ENCODE measurements at places on chromosomes 2 and 18.
A peak's percentile ranks its signal among the peaks of the same experiment; 100 is the strongest.

DNA sequence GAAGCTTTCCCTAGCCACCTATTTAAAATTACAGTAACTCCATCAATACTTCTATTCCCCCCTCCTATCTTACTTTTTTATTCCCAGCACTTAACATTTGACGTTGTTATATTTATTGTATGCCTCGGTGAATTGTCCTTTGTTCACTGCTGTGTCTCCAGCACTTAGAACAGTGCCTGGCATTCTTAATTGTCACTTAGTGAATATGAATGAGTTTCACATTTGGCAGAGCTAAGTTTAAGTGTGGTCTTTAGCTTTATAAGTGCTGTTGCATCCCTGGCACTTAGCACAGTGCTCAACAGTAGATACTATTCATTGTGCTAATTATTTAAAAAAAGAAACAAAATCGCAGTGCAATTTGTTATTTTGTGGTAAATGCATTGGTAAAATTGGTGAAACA is 1.7 kb downstream of the RMP24 start:
- peak overlapping the region; percentile 97 for H3K4me3 ChIP-seq
- DNase-seq, result no peak
- H3K27ac ChIP-seq, result no peak overlapping the region
- peaks cover 47% of the 10 kb centered on the region for H3K36me3 ChIP-seq

GRCh38 chr2:102172745-102173144 is 14.1 kb upstream of the IL1RL2 start:
- peaks cover 7% of the 10 kb centered on the region for H3K4me1 ChIP-seq
- H3K27me3 ChIP-seq, result no peaks in the 10 kb centered on the region
- H3K4me3 ChIP-seq, result no peak overlapping the region
- no peak overlapping the region for H3K27ac ChIP-seq
- no peaks in the 10 kb centered on the region for H3K36me3 ChIP-seq

GRCh38 chr2:37378411-37378810 is 34.0 kb downstream of the QPCT start:
- H3K27ac ChIP-seq, result no peak overlapping the region
- H3K36me3 ChIP-seq, result no peaks in the 10 kb centered on the region
- no peak overlapping the region for H3K4me3 ChIP-seq
- H3K27me3 ChIP-seq, result no peaks in the 10 kb centered on the region
- DNase-seq, result no peak
- H3K4me1 ChIP-seq, result peaks cover 13% of the 10 kb centered on the region

- H3K36me3 ChIP-seq, result no peaks in the 10 kb centered on the region
- no peak overlapping the region for H3K4me3 ChIP-seq
- H3K4me1 ChIP-seq, result peaks cover 5% of the 10 kb centered on the region
- no peak overlapping the region for H3K27ac ChIP-seq
- H3K27me3 ChIP-seq, result peaks cover 4% of the 10 kb centered on the region
Observed at GRCh38 chr2:168375195-168375798, 80.8 kb upstream of the CERS6 start.

- H3K27ac ChIP-seq, result no peak overlapping the region
- H3K27me3 ChIP-seq, result no peaks in the 10 kb centered on the region
- H3K4me3 ChIP-seq, result no peak overlapping the region
Observed at GRCh38 chr2:20080839-20081415, 29.5 kb upstream of the LAPTM4A start.

DNA sequence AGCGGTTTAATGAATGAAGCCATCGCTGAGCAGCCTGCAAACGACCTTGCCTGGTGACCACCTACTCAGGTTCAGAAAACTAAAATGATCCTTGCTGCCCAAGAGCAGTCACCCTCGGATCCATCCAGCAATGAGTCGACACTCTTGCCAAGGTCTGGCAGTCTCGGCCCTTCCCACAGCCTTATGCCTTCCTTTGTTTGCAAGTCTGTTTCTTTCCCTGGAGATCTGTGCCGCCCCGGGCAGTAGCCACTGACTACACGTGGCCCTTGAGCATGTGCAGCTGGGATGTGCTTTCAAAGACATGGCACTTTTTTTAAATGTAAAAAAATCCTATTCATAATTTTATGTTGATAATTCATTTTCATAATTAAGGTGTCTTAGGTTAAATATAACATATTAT is 37.2 kb upstream of the SLC35G4 start:
- peaks cover 32% of the 10 kb centered on the region for H3K4me1 ChIP-seq
- DNase-seq, result no peak
- H3K36me3 ChIP-seq, result no peaks in the 10 kb centered on the region
- H3K4me3 ChIP-seq, result no peak overlapping the region

- peaks cover 19% of the 10 kb centered on the region for H3K36me3 ChIP-seq
- peaks cover 47% of the 10 kb centered on the region for H3K4me1 ChIP-seq
- no peak for DNase-seq
- H3K4me3 ChIP-seq, result no peak overlapping the region
- H3K27ac ChIP-seq, result peak overlapping the region; percentile 68
Observed at GRCh38 chr2:109343460-109343859, 214.5 kb downstream of the SH3RF3 start.

GRCh38 chr2:25207078-25207545 is 38.7 kb upstream of the POMC start:
- DNase-seq, result no peak
- no peak overlapping the region for H3K4me3 ChIP-seq
- peaks cover 3% of the 10 kb centered on the region for H3K27me3 ChIP-seq
- H3K36me3 ChIP-seq, result no peaks in the 10 kb centered on the region
- peaks cover 12% of the 10 kb centered on the region for H3K4me1 ChIP-seq
- H3K27ac ChIP-seq, result no peak overlapping the region

- no peak overlapping the region for H3K4me3 ChIP-seq
- H3K4me1 ChIP-seq, result peaks cover 11% of the 10 kb centered on the region
- H3K27ac ChIP-seq, result no peak overlapping the region
- H3K27me3 ChIP-seq, result peaks cover 2% of the 10 kb centered on the region
Observed at GRCh38 chr2:78811955-78812610, 213.4 kb upstream of the REG3G start.

DNA sequence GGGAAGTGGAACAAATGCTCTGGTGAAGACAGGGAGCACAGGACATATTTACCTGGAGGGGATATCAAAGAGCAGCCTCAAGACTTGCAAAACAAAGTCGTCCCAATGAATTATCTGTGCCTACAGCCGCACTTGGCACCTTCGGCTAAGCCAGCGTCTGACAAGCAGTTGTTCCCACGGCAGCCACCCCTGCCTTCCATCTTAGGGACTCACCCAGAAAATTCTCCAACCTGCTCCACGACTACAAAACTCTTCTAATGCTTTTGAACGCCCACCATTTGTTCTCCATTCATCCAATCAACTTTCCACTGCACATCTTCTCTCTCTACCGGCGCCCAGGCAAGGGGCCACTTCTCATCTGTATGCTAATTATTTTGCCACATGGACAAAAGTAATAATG is 7.0 kb downstream of the MYT1L start:
- H3K27me3 ChIP-seq, result peaks cover 66% of the 10 kb centered on the region
- no peaks in the 10 kb centered on the region for H3K36me3 ChIP-seq
- no peaks in the 10 kb centered on the region for H3K4me1 ChIP-seq
- DNase-seq, result no peak

DNA sequence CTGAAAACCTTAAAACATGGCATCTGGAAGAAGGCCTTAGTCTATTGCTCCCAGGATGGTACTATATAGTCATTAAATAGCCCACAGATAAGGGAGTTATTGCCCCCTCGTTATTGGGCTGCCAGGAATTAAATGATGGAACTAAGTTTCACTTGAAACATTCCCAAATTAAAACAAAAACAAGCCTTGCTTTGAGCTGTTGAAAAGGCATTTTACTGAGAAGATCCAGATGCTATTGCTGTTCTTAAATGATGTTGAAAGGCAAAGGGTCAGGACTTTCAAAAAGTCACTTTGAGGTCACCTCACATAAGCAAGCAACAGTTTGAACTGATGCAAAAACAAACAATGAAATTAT is 2.0 kb upstream of the AMMECR1L start:
- no peak for DNase-seq
- peaks cover 30% of the 10 kb centered on the region for H3K4me1 ChIP-seq
- no peak overlapping the region for H3K27ac ChIP-seq
- H3K4me3 ChIP-seq, result peak overlapping the region; percentile 90

DNA sequence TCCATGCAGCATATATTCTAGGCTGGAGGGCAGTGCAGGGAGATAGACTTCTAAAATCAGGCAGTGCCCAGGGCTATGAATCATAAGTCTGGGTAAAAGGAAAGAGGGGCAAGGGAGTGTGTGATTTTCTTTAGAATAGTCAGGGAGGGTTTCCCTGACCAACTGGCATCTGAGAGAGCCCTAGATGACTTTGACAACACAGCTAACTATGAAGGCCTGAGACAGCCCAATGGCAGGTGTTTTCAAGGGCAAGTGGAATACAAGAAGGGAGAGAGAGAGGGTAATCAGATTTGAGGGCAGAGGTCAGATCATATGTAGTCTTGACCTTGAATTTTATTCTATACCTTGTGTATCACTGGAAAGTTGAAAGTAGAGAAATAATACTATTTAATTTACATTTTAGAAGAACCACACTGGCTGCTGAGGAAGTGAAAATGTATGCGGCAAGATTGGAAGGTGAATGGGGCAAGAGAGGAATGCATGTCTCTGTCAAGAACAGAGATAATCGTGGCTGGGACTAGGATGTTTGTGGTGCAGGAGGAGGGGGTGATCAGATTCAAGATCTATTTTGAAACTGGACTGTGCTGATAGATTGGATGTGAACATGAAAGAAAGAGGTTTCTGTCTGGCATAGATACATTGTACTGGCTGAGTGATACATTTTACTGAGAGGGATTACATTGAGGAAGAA is 1.9 kb upstream of the ITGB6 start:
- DNase-seq, result no peak
- H3K27ac ChIP-seq, result no peak overlapping the region
- peaks cover 4% of the 10 kb centered on the region for H3K36me3 ChIP-seq
- peaks cover 20% of the 10 kb centered on the region for H3K4me1 ChIP-seq

DNA sequence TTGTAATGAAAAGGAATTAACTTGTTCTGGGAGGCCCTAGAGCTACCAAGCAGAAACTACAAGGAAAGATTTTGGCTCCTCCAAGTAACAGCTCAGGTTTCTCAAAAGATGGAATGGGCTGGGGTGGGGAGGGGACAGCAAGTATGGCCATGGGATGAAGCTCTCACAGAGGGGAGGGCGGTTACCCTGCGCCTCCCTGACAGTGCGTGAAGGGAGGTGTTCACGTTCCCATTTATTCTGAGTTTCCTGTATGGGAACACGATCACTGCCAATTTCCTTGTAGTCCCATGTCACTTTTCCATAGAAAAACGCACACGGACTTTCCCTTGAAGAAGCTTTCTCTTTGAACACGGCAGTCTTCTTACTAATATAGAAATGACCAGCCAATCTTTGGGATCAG is 17.0 kb downstream of the CDC42EP3 start:
- peak overlapping the region; percentile 68 for H3K27ac ChIP-seq
- DNase-seq, result no peak
- H3K27me3 ChIP-seq, result peaks cover 2% of the 10 kb centered on the region
- H3K4me1 ChIP-seq, result peaks cover 51% of the 10 kb centered on the region
- H3K36me3 ChIP-seq, result peaks cover 16% of the 10 kb centered on the region
- H3K4me3 ChIP-seq, result no peak overlapping the region

- H3K4me1 ChIP-seq, result peaks cover 56% of the 10 kb centered on the region
- no peak overlapping the region for H3K4me3 ChIP-seq
- H3K27ac ChIP-seq, result peak overlapping the region; percentile 52
- peak; percentile 0 for DNase-seq
- H3K27me3 ChIP-seq, result peaks cover 22% of the 10 kb centered on the region
Observed at GRCh38 chr18:79596446-79597175, 83.0 kb upstream of the CTDP1 start.

- no peak overlapping the region for H3K4me3 ChIP-seq
- DNase-seq, result no peak
- H3K27ac ChIP-seq, result no peak overlapping the region
- no peaks in the 10 kb centered on the region for H3K4me1 ChIP-seq
- H3K36me3 ChIP-seq, result no peaks in the 10 kb centered on the region
Observed at GRCh38 chr2:113070606-113070975, 2.8 kb downstream of the IL1F10 start.

DNA sequence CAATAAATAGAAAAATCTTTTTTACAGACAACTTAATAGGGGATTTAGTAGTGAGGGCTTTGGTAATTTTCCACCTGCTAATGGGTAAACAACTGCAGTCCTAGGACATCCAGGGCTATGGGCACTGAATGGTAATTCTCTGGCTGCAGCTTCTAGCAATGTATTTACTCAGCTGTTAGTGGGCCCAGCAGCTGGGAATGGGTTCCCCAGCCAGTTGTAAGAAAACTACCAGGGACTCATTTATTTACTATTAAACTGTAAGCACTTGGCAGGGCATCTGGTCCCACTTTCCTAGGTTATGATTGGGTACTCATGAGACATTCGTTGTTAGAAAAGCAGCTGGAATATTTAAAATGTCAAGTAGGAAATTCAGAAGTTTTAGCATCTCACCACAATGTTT is 363.8 kb upstream of the TRIB2 start:
- no peaks in the 10 kb centered on the region for H3K36me3 ChIP-seq
- H3K4me1 ChIP-seq, result peaks cover 10% of the 10 kb centered on the region

- no peak overlapping the region for H3K4me3 ChIP-seq
- H3K27me3 ChIP-seq, result peaks cover 7% of the 10 kb centered on the region
- no peaks in the 10 kb centered on the region for H3K4me1 ChIP-seq
- H3K36me3 ChIP-seq, result peaks cover 3% of the 10 kb centered on the region
Observed at GRCh38 chr2:39796134-39796533, 17.1 kb upstream of the THUMPD2 start.

DNA sequence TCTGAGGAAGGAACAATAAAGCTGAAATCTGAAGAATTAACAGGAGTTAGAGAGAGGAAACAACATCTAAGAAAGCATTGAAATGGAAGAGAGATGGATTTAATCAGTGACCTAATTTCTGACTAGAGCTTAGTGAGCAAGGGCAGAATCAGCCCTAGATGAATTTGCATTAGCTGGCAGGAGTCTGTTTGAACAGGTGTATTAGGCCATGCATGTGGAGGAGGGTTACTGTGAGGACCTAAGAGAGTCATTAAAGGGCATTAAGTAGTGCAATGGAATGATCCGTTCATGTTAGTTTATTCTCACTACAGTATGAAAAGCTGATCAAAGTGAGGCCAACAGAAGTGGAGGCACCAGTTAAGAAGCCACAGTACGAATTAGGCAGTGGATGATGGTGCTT is 285.3 kb downstream of the GRB14 start:
- H3K4me1 ChIP-seq, result no peaks in the 10 kb centered on the region
- no peaks in the 10 kb centered on the region for H3K36me3 ChIP-seq
- no peak overlapping the region for H3K4me3 ChIP-seq
- peaks cover 2% of the 10 kb centered on the region for H3K27me3 ChIP-seq
- no peak for DNase-seq

DNA sequence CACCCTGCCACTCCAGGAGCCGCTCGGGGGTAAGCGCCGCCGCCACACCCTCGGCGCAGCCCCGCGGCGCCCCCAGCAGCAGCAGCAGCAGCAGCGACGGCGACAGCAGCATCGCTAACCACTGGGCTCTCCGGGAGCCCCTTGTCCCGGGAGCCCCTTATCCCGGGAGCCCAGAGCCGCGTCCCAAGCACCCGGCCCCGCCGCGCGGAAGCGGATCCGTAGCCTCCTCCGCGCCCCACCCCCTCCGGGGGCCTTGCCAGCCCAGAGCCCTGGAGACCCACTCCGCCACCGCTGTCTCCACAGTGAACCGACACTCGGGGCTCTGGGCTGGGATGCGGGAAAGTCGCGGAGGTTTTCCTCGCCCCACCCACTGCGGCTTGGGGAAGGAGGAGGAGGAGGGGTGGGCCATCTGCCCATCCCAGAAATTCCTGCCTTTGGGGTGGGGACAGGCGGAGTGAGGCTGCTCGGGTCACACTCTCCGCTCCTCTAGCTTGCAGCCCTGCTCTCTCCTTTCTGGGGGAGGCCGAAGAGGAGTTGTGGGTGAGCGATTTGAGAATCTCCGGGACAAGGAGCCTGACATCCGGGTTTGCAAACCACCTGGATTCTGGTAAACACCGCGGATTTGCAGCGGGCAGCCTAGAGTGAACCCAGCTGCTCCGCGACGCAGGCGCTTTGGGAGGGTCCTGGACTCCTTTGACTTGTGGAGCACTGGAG is at the start of gene PLA2R1:
Gene PLA2R1, minus strand, starts transcription at position 324 of the 714 bp plus-strand sequence. Its CDS starts 212 bp downstream, at position 112.
- peak; percentile 78 for DNase-seq
- peaks cover 54% of the 10 kb centered on the region for H3K27me3 ChIP-seq
- H3K27ac ChIP-seq, result no peak within 1 kb of the TSS
- H3K4me3 ChIP-seq, result peak within 1 kb of the TSS; percentile 84

All from nephron progenitor cell (in vitro differentiated cells).